ENCODE measurements at places on chromosomes 3 and 15. TPM values are rescaled to one million over a fixed set of nuclear protein-coding genes. Genes with fewer than 3 reads are reported as not detected.

The ATP10A gene
- 5.6 TPM for polyA plus RNA-seq

The RAB6B gene
- polyA plus RNA-seq: 0.18 TPM

The CCR1 gene
- polyA plus RNA-seq: 0.11 TPM

The CCR5 gene
- 15.7 TPM for polyA plus RNA-seq

The IQCF5 gene
- not detected for polyA plus RNA-seq

The CYP8B1 gene
- polyA plus RNA-seq: not detected

All from CD4-positive, CD25-positive, alpha-beta regulatory T cell (primary cell).